ENCODE measurements at places on chromosomes 7 and 10. TPM values are rescaled to one million over a fixed set of nuclear protein-coding genes. Genes with fewer than 3 reads are reported as not detected.

GRCh38 chr7:15015545-15016314 is 113.2 kb upstream of the DGKB start:
- DNase-seq = no peak

Gene STEAP2
- not detected for total RNA-seq

Gene EPO
- not detected for total RNA-seq

Gene ANKRD30A
- total RNA-seq = not detected

DNA sequence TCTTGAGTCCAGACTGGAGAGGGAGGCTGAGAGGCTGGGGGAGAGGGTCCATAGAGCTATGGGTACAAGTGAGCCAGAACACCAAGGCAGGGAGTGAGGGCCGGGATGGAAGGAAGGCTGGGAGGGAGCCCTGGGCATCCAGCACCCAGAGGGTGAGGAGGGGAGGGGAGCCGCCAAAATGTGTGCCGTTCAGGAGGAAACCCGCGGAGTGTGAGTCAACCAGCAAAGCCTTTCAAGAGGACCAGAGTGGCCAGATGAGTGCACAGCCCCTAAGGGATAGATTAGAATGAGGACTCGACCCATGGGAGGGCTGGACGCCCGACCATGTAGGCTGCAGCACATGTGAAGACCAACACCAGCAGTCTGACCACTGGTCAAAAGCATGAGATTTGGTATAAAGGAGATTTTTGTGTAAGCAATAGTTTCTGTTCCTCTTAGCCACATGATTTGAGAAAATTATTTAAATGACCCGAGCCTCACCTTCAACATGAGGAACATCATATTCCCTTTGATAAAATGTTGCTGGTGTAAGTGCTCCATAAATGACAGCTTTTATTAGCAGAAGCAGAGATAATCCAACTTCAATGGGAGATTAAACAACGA is 179.7 kb upstream of the GRB10 start:
- DNase-seq = no peak

GRCh38 chr7:39168403-39169098 is 190.8 kb downstream of the POU6F2 start:
- no peak for DNase-seq

DNA sequence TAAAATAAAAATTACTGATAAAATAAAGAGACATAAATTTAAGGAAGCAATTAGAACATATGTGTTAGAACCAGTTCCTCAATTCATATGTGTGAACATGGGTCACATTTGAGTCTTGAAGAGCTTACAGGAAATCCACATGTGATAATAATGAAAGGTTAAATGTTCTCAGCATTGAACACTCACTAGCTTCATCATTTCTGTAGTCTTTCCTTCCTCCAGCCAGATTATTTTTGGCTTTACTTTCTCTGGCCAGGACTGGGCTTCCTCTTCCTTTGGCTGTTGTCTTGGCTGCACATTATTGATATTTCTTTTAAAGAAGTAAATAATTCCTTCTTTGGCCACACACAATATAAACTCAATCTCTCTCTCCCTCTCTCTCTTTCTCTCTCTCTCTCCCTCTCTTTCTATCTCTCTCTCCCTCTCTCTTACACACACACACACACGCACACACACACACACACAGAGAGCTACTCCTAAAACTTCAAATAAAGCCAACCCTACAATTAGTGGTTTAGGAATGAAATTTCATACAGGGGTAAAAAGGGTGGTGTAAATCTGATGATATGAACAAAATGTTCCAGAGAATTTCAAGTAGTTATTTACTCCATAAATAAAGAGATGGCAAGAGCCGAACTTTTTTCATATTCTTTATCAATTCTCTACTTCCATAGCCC is 171.2 kb downstream of the REEP3 start:
- DNase-seq = no peak

GRCh38 chr7:29924684-29925083 is 64.9 kb downstream of the SCRN1 start:
- DNase-seq = no peak

Gene CUBN
- 4.2 TPM for total RNA-seq

Gene SEMA3D
- total RNA-seq = 0.36 TPM

Data from B cell (primary cell).